ENCODE measurements at places on chromosomes 3 and 15. TPM values are rescaled to one million over a fixed set of nuclear protein-coding genes. Genes with fewer than 3 reads are reported as not detected.

The NECTIN3 gene
- 34.6 TPM for total RNA-seq

The ATXN7 gene
- 5.4 TPM for total RNA-seq

The POC1A gene
- 31.1 TPM for total RNA-seq

The BLM gene
- total RNA-seq = 8.4 TPM

The IQCF5 gene
- not detected for total RNA-seq

The SIN3A gene
- 36.1 TPM for total RNA-seq

The NR1I2 gene
- total RNA-seq = under 0.01 TPM

The KBTBD12 gene
- total RNA-seq = not detected

The ZDHHC19 gene
- not detected for total RNA-seq

The RTP1 gene
- not detected for total RNA-seq

The GAP43 gene
- total RNA-seq = 0.50 TPM

The MYZAP gene
- total RNA-seq = 0.17 TPM

The ACTRT3 gene
- total RNA-seq = 3.7 TPM

The PLA2G4D gene
- total RNA-seq = not detected

The RPP14 gene
- 8.2 TPM for total RNA-seq

The ZNF860 gene
- 0.17 TPM for total RNA-seq

The ST8SIA2 gene
- not detected for total RNA-seq

The ANKUB1 gene
- total RNA-seq = not detected

The SAMD7 gene
- not detected for total RNA-seq

The GOLGA6D gene
- total RNA-seq = not detected

The PLA1A gene
- total RNA-seq = not detected

The COLQ gene
- 0.17 TPM for total RNA-seq

The GXYLT2 gene
- 15.0 TPM for total RNA-seq

The IGSF10 gene
- 0.15 TPM for total RNA-seq

The P2RY1 gene
- total RNA-seq = 0.30 TPM

The MESP2 gene
- 1.3 TPM for total RNA-seq

The RBP2 gene
- total RNA-seq = not detected

The DZIP1L gene
- 13.6 TPM for total RNA-seq

The CNTN4 gene
- total RNA-seq = not detected
